Stimulated activated CD8-positive, alpha-beta memory T cell treated with anti-CD3 and anti-CD28 coated beads, Interleukin-4, amount 100 ng/mL, for 4 hours (primary cell): ENCODE measurements at places on chromosomes 16 and 17.

DNA sequence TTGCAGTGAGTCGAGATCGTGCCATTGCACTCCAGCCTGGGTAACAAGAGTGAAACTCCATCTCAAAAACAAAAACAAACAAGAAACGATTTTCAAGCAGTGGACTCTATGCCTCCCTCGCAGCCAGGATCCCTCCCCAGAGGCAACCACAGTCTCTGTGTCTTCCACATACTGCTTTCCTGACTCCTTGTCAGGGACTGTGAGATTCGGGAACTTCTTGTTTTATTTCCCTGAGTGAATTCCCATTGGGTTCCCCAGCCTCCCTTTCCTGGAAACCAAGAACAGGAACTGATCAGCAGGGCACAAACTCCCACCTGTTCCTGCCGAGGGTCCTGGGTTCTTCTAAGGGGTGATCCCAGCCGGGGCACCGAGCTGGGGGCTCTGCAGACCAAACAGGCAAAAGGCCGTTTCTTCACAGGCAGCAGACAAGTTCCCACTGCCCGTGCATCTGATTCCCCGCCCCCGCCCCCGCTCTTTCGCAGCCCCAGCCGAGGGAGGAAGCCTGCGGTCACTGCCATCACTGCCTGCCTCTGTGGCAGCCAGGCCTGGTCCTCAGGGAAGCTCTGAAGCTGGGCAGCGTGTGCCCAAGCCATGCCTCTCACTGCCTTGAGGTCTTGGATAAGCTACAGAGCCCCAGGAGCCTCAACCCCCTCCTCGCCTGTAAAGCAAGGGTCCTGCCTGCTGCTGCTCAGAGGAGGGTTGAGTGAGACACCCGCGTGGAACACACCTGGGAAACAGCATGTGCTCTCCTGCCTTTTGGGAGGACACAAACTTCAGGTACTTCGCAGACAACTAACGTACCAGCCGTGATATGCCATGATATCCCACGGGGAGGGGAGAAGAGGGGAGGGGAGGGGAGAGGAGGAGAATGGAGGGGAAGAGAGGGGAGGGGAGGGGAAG lies 5.5 kb upstream of the PIEZO1 start:
- no peak for DNase-seq

GRCh38 chr17:61587807-61588660 lies 3.0 kb downstream of the NACA2 start:
- DNase-seq: no peak

DNA sequence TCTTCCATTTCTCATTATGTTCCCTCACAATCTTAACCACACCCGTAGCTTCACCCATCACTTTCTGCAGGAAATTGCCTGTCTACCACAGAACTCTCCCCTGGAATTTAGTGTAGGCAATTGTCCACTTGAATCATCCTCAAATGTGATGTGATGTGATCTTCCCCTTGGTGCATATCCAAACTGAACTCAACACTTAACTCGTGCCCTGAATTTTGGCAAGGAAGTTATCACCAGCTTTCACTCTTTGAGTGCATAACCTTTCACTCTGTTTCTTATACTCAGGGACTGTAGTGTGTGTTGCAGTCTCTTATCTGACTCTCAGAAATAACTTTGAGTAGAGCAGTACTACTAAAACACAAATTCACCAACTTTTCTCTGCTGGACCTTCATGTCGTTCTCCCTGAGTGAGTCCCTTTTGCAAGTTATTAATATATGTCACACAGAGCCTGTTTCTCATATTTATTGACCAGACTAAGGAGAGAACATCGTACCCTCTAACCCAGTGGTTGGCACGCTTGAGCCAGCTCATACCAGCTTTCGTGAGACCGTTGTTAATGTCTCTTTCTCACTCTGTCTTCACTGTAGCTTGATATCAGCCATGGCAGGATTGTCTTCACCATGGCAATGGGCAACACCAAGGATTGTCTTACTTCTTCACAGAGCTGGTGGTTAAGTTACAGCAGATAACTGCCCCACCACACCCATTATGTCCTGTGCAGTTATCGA lies 558.9 kb upstream of the HSBP1 start:
- no peak for DNase-seq

- DNase-seq: no peak
Observed at GRCh38 chr17:29665481-29665810, 42.7 kb upstream of the CORO6 start.

DNA sequence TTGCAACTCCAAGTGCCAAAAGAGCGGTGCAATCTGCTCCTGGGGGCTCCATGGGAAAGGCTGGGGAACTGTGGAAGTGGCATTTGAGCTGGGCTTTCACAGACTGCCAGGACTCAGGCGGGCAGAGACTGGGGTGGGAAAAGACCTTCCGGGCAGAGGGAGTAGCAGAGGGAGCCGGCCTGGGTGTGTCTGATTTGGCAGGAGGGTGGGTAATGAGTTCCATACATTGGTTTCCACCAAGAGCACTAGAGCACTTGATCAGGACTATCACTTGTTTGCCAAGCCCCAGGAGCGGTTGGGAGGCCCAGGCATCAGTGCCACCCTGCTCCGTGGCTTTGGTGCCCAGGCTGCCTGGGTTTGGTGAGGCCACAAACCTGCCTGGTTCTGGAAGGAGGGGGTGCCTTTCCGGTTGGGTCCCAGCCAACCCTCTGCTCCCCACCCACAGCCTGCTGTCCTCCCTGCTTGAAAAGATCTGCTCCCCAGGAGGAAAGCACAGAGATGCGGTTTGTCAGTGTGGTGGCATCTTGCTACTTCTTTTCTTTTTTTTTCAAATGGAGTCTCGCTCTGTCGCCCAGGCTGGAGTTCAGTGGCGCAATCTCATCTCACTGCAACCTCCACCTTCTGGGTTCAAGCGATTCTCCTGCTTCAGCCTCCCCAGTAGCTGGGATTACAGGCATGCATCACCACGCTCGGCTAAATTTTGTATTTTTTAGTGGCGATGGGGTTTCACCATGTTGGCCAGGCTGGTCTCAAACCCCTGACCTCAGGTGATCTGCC lies 3.5 kb upstream of the TRIM47 start:
- DNase-seq: no peak

- no peak for DNase-seq
Observed at GRCh38 chr17:30982855-30983254, 12.0 kb downstream of the RNF135 start.

- no peak for DNase-seq
Observed at GRCh38 chr17:56319531-56319930, 166.3 kb downstream of the ANKFN1 start.

DNA sequence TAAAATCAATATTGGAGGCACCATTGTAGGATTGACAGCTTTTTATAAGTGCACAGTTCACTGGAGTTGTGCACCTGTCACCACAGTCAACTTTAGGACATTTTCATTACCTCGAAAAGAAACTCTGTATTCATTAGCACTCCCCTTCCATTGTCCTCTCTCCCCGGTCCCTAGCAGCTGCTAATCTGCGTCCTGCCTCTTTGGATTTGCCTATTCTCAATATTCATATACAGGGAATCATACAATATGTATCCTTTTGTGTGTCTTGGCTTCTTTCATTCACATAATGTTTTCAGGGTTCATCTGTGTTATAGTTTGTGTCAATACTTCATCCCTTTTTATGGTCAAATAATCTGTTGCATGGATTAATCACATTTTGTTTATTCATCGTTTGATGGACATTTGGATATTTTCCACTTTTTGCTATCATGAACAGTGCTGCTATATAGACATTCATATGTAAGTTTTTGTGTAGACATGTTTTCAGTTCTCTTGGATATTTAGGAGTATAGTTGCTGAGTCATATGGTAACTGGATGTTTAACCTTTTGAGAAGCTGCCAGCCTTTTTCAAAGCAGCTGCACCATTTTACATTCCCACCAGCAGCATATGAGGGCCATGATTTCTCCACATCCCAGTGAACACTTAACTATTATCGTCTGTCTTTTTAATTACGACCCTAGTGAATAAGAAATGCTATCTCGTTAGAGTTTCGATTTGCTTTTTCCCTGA lies 9.8 kb downstream of the DNAJA3 start:
- DNase-seq: no peak

DNA sequence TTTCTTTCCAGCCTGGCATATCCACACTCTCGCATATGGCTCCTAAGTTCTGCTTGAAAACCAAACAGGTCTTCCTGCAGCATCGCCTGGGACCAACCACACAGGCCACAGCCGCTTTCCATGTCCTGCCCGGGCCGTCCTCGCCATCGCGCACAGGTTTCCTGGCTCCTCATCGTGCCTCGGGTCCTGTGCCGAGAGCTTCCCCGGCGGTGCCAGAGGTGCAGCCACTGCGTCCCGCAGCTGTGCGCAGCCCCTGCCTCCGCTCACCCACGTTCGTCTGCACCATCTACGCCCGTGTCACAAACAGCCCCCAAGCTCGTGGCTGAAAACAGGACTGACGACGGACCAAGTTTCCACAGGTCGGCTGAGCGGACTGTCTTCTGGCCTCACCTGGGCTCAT lies 6.3 kb upstream of the ZFPM1 start:
- no peak for DNase-seq
